ENCODE measurements at places on chromosomes 11 and 22.

DNA sequence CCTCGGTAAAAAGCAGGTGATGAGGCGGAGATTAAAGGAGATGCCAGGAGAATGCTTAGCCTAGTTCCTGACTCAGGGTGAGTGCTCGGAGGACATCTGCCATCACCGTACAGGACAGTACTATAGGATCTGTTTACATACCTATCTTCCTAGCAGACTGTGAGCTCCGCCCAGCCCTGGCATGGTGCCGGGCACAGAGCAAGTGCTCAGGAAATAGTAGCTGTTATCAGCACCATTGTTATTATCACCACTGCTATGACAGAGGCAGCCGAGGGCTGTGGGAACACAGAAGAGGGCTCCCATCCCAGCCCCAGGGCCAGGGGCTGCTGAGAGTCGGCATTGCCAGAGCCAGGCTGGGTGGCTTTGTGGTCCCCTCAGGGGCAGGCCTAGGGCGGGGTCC is 642 bp upstream of the SEPTIN3 start:
- DNase-seq, result no peak

- no peak for DNase-seq
These were observed 29.2 kb upstream of the CRYBB3 start for GRCh38 chr22:25170426-25170980.

DNA sequence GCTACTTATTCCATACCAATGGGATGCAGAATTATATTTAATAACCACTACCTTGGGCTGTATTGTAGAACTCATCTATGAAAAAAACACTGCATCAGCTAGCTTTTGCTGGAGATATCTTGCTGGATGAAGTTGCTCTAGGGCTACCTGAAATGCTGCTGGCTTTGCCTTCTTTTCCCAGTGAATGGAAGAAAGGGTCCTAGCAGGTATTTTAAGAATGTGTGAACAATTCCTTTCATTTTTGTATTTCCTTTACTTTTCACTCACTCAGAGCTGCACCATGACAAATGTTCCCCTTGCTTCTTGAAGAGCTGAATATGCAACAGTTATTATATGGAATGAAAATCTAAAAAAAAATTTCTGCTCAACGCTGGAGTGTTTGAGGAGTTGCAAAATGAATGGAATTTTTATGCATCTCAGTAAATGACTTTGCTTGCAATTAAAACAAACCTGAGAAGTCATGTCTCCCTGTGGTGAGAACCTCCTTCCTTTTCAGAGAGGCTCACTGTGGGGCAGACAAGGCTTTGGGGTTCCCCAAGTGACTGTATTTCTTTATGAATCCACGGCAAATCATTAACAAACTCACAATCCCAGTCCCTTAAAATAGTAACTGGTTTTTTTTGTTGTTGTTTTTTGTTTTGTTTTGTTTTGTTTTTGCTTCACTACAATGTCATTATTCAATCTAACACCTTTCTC is 566.8 kb upstream of the KIRREL3 start:
- no peak for DNase-seq

DNA sequence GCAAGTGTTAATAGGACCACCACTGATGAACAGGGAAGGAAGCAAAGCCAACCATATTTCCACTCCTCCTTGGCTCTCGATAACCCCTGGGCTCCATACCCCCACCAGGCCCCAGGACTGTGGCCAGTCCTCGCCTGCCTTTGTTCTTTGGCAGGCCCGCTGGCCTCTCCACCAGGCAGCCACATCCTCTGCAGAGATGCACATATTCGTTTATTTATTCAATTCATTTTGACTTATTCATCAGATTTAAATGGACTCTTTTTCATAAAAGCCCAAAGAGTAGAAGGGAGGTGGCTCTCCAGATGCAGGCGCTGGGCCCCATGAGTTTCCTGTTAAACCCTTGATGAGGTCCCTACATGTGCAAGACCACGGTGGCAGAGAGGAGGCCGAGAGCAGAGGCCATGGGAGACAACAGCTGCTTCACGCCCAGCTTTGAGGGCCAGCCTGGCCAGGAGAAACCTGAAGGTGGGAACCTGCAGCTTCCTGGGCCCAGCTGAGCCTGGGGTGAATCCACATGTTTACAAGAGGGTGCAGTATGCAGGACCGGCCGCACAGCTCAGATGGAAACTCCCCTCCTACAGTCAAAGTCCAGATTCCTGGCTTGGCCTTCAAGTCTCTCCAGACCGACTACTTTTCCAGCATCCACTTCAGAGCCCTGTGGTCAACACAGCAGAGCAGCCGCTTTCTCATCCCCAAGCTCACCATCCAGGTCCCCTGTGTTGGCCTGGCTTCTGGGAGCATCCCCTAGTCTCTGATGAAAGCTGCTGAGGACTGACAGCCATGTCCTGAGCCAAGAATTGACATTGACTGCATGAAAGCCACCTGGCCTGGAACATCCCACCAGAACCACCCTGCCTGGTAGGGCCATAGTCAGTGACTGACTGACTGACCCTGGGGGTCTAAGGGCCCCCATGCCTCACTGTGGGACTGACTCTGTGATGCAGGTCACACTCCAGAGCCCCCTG is 39.7 kb upstream of the CCND1 start:
- DNase-seq, result no peak

DNA sequence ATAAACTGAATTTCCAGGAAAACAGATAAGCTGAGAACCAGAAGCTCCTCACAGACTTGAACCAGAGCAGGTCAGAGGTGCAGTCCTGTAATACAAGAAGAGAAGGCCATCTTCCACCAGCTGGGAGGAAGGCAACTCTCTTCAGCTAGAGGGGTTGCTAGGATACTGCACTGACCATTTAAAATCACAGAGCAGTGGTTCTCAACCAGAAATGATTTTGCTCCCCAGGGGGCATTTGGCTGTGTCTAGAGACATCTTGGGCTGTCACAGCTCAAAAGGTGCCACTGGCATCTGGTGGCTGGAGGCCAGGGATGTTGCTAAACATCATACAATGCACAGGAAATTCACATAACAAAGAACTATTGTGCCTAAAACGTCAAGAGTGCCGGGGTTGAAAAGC is 17.2 kb downstream of the OPCML start:
- no peak for DNase-seq

- DNase-seq, result no peak
These were observed 60.3 kb downstream of the SPON1 start for GRCh38 chr11:14022821-14023220.

DNA sequence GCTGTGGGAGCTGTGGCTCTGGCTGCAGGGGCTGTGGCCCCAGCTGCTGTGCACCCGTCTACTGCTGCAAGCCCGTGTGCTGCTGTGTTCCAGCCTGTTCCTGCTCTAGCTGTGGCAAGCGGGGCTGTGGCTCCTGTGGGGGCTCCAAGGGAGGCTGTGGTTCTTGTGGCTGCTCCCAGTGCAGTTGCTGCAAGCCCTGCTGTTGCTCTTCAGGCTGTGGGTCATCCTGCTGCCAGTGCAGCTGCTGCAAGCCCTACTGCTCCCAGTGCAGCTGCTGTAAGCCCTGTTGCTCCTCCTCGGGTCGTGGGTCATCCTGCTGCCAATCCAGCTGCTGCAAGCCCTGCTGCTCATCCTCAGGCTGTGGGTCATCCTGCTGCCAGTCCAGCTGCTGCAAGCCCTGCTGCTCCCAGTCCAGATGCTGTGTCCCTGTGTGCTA is 514 bp downstream of the KRTAP5-9 start:
- no peak for DNase-seq

GRCh38 chr11:130216221-130216550 is 56.6 kb downstream of the ST14 start:
- no peak for DNase-seq

DNA sequence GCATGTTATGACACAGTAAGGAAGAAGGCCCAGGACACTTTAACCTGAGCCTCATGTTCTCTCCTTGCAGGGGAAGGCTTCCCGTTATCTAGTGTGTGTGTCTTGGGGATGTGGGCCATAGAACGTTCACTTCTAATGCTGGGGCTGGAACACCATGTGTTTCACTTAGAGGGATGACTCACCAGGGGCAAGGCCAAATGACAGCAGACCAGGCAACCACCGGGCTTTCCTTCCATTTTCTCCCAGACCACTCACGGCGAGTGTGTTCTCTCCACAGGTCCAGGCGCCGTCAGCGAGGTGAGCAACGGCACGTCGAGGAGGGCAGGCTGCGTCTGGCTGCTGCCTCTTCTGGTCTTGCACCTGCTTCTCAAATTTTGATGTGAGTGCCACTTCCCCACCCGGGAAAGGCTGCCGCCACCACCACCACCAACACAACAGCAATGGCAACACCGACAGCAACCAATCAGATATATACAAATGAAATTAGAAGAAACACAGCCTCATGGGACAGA is 964.4 kb downstream of the NTM start:
- no peak for DNase-seq

GRCh38 chr11:61545341-61545740 is 35.5 kb downstream of the SYT7 start:
- DNase-seq, result no peak

DNA sequence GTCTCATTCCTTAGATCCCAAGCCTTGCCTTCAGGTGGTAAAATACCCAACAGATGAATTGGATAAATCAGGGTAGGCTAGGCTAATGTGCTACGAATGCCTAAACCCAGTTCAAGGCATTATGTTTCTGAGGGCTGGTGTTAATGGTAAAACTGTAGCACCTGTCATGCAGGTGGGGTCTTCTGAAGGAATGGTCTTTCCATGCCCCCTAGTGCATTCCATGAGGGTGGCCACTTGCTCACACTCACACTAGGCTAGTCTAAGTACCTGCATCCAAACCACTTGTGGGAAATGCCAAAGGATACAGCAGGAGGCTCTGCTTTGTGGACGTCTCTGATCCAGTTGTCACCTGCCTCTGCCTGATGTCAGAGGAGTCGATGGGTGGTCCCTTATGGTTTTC is 24.2 kb upstream of the UCP3 start:
- DNase-seq, result no peak

DNA sequence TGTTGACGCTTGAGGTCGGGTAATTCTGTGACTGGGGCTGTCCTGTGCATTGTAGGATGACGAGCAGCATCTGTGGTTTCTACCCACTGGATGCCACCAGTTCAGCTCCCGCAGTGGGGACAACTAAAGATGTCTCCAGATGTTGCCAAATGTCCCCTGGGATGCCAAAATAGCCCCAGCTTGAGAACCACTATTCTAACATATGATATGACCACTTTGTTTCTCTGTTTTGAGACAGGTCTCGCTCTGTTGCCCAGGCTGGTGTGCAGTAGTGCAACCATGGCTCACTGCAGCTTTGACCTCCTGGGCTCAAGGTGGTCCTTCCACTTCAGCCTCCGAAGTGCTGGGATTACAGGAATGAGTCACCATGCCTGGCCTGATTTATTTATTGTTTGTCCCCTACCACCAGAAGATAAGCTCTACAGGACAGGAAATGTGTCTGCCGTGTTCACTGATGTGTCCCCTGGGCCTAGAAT is 4.4 kb upstream of the MEN1 start:
- DNase-seq, result no peak

DNA sequence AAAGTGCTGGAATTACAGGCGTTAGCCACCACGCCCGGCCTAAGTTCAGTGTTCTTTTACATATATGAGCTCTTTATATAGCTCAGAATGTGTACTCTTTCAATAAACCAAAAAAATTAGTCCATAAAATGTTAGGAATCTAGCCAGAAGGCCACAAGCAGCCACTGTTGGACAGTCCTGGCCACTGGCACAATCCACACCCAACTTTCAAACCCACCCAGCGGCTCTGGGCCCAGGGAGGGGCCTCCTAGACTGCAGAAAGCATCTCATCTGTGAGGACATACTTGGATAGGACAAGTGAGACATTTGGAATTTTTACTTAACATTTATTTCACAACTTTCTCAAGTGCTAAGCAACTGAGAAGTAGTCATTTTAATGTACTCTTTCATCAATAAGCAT is 6.4 kb downstream of the PACSIN2 start:
- no peak for DNase-seq

DNA sequence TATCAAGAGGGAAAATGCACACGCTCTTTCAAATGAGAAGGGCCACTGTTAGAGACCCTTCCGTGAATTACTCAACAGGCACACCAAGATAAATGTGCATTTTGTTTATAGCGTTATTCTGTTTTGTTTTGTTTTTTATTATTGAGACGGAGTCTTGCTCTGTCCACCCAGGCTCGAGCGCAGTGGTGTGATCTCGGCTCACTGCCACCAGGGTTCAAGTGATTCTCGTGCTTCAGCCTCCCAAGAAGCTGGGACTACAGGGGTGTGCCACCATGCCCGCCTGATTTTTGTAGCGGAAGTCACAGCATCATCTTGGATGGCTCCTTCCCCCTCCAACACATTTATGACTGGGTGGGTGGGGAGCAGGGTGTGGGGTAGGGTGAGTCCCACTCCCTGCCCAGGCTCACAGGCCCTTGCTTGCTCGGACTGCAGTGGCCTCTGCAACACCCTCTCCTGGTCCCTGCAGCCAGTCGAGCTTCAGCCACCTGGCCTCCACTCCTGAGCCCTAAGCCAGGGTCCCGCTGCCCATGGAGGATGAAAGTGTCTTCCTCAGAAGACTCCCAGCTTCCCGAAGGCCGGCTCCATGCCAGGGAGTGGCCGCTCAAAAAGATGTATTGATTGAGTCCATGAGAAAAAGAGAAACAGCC is 68.0 kb downstream of the RTL6 start:
- DNase-seq, result no peak

DNA sequence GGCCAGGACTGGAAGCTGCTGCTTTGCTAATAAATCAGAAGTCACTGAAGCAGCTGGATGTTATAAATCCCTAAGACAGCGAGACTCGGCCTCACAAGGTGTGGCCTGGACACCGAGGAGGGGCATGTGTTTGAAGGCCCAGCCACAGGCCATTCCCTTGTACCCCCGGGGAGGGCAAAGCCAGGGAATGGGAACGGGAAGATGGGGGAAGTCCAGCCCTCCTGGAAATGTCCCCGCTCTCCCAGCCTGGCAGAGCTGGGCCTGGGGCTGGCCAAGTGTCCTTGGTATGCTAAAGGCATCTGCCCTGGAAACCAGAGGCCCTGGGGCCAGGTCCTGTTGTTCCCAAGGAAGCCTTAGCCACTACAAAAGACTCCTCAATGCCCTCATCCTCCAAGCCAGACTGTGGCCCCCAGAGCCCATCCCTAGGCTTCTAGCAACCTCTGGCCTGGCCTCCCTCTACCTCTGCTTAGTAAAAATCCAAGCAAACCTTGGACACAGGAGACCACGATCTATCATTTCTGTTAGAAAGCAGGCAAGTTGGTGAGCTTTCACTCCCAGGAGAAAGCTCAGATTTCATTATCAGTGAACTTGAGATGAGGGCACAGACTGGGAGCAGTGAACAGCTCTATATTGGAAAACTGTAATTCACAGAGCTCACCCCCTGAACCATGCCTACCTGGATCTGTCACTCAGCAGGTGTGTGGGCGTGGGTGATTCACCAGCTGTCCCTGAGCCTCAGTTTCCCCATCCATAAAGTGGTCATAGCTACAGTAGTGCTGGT is 11.0 kb downstream of the CHST1 start:
- no peak for DNase-seq

DNA sequence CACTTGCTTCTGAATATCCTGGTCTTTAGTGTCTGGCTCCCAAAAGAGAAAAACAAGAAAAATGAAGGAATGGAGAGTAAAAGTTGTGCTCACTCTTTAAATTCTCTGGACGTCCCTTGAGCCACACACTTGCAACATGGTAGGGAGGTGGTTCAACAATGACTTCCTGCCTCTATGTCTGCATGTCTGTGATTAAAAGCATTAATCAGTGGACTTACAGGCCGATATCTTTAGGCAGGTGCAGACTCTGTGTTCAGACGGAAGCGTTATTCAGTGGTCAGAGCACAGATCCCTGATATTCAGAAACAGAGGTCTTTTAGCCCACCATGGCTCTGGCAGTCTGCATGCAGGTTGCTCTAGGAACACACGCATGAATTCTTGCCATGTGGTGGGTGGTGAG is 1920.0 kb upstream of the RAG2 start:
- DNase-seq, result no peak

Measured in CD8-positive, alpha-beta memory T cell (primary cell).